ENCODE measurements at places on chromosomes 11 and 22.

DNA sequence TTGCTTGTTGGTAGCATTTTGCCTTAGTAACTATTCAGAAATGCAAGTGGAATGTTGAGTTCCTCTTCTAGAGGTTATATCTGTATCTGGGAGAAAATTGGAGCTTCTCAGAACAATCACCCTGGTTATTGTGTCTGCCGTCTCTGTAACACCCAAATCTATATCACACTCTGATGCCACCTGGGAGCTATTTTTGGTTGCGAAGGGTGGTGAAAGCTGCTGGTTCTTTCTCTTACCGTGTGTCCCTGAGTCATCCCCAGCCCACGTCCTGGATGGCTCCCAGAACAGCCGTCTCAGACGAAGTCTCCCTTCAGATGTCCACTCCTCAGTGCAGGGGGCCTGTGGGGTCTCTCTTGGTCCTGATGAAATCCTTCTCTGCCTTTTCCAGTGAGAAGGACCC is 83.5 kb downstream of the C22orf31 start:
- no peak for DNase-seq

GRCh38 chr11:19520681-19521080 is 192.0 kb upstream of the NAV2 start:
- DNase-seq = no peak

DNA sequence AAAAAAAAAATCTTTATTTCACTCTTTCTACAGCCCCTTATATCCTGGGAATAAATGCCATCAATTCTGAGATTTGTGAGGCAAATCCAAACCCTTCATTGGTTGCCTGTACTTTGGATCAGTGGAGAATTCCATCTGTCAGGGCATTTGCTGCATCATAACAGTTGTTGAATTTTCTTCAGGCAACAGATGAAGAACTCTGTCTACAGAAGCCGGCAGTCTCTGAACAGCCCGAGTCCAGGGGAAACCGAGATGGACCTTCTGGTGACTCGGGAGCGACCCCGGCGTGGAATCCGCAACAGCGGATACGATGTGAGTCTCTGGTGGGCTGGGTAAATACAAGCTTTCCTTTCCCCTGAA is 82.3 kb downstream of the C11orf91 start:
- DNase-seq = no peak

DNA sequence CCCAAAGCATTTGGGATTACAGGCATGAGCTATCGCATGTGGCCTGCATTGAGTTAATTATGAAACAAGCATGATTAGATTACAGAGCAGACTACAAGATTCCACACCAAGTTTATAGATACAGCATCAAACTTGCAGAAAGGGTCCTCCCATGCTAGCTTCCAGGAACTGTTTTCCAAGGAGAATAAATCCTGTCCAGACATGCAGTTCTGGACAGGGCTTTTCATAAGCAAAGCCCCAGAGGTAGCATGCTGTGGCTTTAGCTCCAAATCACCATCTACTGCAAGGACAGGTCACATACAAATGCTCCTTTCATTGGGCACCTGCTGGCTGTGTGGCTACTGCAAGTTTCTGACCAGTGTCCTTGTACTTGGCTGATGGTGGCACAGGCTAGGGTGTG is 57.1 kb downstream of the HIRA start:
- DNase-seq = no peak

DNA sequence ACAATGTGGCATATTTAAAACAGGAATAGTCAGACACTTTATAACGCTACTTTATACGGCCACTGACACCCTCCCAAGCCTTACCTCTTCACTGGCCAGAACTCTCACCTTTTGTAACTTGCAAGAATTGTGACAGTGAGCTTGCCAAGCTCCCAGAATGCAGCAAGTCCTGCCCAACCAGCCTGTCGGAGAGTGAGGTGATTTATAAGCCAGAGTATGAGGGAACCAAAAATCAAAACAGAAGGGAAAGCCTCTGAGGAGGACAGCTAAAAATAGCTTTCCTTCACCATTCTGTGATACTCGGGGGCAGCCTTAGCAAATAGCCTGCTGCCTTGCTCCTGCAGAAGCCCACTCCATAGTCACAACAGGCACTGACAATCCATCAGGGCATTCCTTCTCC is 229.7 kb downstream of the FAM76B start:
- DNase-seq = no peak

DNA sequence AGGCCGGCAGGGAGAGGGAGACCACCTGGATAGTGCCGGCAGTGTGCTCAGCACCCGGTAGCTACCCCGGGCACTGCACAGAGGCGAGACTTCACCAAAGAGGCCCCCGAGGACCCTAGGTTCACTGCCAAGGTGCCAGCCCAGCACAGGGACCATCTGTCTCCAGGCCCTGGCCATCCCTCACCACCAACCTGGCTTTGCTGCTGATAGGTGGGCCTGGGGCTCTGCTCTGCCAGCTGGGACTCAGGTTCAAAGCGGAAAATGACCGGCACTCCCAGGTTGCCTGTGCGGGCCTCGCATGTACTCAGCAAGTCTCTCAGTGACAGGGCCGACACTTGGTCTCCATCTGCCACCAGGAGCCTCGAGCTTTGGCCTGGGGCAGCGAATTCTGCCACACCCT is 812.2 kb downstream of the BRD1 start:
- DNase-seq = no peak

- DNase-seq = no peak
Observed at GRCh38 chr11:16262645-16262955, 93.7 kb downstream of the SOX6 start.

GRCh38 chr11:57834852-57835251 is 73.2 kb downstream of the CTNND1 start:
- no peak for DNase-seq

GRCh38 chr22:30047364-30047738 is 32.9 kb upstream of the HORMAD2 start:
- DNase-seq = no peak

DNA sequence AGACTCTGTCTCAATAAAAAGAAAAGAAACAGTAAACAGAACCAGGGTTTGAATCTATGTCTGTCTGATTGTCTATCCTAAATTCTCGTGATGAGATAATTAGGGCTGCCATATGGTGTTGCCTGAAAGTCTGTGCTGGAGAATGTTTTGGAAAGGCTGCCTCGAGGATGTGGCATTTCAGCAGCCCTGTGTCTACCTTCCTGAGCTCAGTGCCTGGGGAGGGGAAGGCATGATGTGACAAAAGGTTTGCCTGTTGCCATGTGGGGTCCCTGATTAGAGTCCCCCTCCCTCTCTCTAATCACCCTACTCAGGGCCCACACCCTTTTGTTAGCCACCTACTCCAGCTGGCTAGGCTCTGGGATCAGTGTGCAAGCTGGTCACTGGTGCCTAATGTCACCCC is 15.2 kb downstream of the CD82 start:
- DNase-seq = no peak

GRCh38 chr11:94549146-94549545 is 5.4 kb downstream of the FUT4 start:
- DNase-seq = no peak

GRCh38 chr22:48096851-48097665 is 1334.6 kb downstream of the TBC1D22A start:
- DNase-seq = no peak

DNA sequence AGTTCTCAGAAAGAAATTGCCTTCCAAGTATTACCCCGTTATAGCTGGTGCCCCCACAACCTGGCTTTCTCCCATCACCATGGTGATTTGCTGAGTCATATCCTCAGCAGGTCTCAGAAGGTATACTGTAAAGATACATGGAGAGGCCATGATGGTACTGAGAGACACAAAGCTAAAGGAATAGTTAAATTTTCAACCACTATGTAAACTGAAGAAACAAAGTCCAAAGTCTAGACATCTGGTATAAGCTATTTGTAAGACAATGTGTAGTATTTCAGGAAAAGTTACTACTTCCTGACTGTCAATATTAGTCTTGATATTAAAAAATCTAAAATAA is 377.1 kb downstream of the DCDC1 start:
- no peak for DNase-seq

- DNase-seq = no peak
Observed at GRCh38 chr11:91835051-91835560, 389.5 kb upstream of the FAT3 start.

- DNase-seq = peak; percentile 82
Observed at GRCh38 chr11:43516316-43516850, 157.7 kb downstream of the TTC17 start.

- no peak for DNase-seq
Observed at GRCh38 chr11:122594986-122595645, 60.4 kb upstream of the UBASH3B start.

- peak; percentile 56 for DNase-seq
Observed at GRCh38 chr11:326842-327580, 6.4 kb upstream of the IFITM3 start.

DNA sequence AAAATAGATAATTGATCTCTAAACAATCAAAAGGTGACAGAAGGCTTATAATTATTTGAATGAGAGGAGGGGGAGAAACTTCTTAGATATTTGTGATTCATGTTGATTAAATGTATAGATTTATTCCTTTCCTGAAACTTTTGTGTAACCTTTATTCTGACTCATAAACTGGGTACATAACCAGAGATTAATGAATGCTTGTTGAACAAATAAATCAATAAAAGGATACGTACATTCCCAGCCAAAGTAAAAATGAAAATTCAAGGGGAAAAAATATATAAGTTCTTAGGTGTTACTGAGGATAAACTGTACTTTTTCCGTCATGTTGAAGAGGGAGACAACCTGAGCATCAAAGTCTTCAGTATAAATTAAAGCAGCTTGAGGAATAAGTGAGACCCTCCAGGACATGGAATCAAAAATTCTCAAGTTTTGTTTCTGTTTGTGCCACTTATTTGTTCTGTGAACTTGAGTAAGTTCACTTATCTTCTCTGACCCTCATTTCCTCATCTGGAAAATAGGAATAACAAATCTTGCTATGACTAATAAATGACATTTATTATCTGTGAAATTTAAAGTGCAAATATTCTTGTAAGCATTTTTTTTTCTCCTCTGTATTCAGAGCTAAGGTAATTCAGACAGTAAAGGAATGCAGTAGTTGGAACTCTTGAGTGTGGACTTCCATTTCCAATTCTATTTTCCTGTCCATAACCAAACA is 195.4 kb downstream of the METTL15 start:
- DNase-seq = no peak

DNA sequence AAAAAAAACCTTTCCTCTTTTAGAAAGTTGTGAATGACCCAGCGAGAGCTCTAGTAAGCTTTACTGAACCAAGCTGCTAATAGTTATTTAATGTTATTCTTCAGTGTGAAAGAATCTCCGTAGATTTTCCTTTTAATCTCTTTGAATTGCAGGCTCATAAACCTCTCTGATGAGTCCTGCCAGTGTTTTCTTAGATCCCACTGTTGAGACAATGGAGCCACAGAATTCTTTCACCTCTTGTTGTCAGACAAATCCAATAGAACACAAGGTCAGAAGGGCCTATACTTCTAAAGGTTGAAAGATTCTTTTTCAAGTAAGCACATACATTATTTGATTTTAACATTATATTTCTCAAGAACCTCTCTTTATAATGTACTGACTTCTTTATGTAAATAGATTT is 52.2 kb downstream of the DNAJC24 start:
- DNase-seq = no peak

DNA sequence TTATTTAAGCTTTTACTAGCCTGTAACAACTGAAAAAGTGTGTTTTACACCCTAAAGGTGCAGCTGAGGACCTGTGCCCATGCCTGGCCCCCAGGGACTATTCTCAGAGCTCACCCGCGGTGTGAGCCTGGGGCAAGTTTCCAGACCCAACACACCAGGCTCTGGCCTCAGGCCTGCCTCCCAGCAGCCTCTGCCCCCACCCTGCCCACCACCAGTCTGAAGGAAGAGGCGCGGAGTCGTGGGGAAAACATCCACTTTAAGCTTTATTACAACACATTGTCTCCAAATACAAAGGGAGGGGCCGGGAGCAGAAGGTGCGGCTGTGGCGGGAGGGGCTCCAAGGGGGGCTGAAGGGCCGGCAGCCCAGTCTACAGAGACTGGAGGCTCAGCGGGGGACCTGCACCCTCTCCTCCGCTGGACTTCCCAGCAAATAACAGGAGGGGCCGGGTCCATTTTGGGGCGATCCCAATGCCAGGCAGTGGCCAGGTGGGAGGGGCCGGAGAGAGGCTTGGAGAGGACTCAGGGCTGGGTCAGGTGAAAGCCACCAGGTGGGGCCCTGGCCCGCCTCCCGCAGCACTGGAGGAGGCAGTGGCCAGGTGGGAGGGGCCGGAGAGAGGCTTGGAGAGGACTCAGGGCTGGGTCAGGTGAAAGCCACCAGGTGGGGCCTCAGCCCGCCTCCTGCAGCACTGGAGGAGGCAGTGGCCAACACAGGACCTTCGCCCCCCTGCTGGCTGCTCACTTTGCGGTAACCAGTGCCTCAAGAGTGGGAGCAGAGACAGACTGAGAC is 18.1 kb downstream of the DUSP8 start:
- DNase-seq = no peak

All from eye (tissue), 1 donor.